Lung (tissue), 17 donors: ENCODE measurements at places on chromosomes 4 and X.

GRCh38 chr4:57243076-57243475 is 132.9 kb upstream of the IGFBP7 start:
- DNase-seq: no peak

DNA sequence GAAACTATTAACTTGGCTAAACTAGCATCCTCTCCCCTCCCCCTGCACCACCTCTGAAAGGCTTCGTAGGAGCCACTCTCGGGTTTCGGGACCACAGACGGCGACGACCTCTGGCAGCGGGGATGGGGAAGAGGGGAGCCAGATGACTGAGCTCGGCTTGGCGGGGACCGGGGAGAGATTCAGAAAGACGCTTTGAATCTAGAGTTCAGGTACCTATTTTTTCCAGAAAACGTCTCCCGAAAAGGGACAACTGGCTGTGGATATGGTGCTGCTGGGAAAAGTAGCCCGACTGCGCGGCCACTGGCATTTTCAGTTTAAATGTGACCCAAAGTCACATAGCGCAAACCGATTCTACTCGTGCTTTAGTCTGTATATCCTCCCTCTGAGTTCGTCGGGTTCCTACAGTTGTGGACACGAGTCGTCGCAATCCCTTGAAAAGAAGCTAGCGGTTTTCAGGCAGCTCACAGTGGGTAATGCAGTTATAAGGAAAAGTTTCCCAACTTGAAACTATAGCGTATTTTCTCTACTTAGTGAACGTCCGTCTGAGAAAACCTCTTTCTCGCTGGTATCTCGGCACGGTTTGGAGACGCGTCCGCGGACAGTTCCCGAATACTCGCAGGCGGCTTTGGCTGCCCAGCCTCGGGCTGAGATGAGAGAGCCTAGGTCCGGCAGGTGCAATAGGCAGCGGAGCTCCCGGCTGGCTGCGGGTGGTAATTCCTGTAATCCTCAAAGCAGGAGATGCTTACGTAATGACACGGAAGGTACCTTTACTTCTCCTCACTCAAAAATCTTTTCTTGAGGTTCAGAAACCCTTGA is 1.3 kb downstream of the PARM1 start:
- DNase-seq: peak; percentile 45

DNA sequence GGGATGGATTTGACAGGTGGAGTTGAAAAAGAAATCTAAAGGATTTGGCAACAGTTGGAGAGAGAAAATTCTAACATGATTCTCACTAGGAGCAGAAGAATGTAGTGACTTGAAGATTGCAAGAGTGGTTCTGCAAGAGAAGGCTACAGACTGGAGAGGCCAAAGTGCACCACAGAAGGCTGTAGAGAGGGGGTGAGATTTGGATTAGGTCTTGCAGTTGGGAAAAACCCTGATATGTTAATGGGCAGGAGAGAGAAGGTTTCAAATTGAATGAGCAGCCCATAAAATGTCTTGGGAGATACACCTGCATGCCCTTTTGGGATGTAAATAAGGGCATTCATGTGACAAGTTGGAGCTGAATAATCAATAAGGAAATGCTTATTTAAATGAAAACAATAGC is 14.7 kb upstream of the VEGFD start:
- no peak for DNase-seq

DNA sequence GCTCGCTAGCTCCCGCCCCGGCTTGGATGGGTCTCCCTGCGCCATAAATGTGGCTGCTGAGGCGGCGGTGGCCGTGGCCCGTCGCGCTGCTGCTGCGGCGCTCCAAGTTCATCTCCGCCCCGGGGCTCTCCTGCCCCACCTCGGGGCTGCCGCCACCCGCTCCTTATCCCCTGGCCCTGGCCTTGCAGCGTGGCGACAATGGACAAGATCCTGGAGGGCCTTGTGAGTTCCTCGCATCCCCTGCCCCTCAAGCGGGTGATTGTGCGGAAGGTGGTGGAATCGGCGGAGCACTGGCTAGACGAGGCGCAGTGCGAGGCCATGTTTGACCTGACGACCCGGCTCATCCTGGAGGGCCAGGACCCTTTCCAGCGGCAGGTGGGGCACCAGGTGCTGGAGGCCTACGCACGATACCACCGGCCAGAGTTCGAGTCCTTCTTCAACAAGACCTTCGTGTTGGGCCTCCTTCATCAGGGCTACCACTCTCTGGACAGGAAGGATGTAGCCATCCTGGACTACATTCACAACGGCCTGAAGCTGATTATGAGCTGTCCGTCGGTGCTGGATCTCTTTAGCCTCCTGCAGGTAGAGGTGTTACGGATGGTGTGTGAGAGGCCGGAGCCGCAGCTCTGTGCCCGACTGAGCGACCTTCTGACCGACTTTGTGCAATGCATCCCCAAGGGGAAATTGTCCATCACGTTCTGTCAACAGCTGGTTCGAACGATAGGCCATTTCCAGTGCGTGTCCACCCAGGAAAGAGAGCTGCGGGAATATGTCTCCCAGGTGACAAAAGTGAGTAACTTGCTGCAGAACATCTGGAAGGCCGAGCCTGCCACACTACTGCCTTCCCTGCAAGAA is 763 bp downstream of the USP38 start:
- peak; percentile 21 for DNase-seq

GRCh38 chr4:160233141-160233540 is 1130.3 kb downstream of the RAPGEF2 start:
- no peak for DNase-seq

DNA sequence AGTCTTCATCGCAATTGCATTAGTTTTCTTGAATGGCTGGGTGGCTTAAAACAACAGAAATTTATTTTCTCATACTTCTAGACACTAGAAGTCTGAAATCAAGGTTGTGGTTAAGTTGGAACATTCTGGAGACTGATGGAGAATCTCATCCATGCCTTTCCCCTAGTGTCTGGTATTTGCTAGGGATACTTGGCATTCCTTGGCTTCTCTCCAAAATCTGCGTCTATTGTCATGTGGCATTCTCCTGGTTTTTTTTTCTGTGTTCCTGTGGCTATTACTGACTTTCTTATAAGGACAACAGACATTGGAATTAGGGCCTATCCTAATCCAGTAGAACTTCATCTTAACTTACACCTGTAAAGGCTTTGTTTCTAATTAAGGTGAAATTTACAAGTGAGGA is 272.8 kb upstream of the EPHA5 start:
- peak; percentile 3 for DNase-seq

GRCh38 chr4:31272331-31273061 is 552.3 kb downstream of the PCDH7 start:
- no peak for DNase-seq

- no peak for DNase-seq
Measured at GRCh38 chr4:185382754-185383153, 13.0 kb downstream of the LRP2BP start.

GRCh38 chr4:2248821-2249261 is 6.9 kb upstream of the HAUS3 start:
- no peak for DNase-seq

GRCh38 chr4:187687697-187688096 is 307.9 kb upstream of the ZFP42 start:
- no peak for DNase-seq

DNA sequence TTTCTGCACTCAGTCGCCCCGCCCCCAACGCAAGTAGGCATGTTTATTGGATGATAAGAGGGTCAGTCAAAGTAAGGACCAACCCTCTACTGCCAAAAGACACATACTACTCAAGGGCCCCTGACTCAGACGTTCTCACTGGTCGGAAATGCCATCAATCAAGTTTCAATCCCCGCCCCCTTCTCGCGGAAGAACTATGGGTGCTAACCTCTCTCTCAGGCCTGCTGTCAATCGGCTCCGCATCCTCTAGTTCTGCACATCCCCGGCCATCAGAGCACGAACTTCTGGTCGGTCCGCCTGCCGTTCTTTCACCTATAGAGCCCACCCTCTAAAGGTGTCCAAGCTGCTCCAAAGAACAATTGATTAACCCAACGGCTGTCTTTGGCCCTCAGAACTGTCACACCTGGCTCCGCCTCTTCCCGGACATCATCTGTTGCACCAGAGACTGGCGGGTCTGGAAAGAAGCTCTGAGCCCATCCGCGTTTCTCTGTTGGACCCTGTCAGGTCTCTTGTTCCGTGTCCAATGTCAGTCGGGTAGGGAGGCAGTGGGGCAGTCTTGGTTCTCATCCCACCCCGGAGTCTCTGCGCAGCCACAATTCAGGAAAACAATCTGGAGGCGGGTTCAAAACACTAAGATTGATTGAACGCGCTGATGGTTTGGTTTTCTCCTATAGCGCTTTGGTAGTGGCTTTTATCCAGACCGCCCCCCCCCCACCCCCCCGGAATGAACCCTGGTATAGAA is 15.2 kb downstream of the NDUFB11 start:
- peak; percentile 98 for DNase-seq

DNA sequence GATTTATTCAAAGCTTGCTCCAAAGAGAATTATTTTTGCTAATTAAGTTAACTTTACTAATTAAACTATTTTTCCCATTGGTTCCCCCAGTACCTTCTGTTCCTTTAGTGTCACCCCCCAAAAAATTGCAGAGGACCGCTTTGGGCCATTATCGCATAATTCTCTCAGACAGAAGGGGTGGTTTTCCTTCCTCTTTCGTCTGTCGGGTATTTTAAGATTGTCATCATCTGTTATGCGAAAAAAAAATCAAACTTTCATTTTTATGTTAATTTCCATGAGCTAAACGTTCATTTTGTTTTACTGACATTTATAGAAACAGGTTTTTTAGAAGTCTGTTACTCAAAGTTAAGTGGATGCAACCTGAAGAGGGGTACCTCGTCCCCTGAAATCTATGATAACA is 76.2 kb upstream of the DDX3X start:
- DNase-seq: no peak

GRCh38 chr4:52868133-52868532 is 6.0 kb downstream of the RASL11B start:
- DNase-seq: peak; percentile 30

DNA sequence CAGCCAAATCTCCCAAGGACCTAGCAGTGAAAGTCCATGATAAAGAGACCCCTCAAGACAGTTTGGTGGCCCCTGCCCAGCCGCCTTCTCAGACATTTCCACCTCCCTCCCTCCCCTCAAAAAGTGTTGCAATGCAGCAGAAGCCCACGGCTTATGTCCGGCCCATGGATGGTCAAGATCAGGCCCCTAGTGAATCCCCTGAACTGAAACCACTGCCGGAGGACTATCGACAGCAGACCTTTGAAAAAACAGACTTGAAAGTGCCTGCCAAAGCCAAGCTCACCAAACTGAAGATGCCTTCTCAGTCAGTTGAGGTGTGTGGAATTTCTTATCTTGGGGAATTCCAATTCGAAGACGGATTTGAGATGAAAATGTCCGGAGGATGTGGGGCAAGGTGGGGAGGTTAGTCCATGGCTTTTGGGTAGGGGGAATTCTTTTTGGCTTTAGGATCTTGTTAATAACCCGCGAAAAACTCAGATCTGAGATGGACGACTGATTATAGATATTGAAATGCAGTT is 112.5 kb downstream of the AFF1 start:
- no peak for DNase-seq

GRCh38 chr4:128528793-128529553 is 241.4 kb upstream of the PGRMC2 start:
- DNase-seq: no peak

DNA sequence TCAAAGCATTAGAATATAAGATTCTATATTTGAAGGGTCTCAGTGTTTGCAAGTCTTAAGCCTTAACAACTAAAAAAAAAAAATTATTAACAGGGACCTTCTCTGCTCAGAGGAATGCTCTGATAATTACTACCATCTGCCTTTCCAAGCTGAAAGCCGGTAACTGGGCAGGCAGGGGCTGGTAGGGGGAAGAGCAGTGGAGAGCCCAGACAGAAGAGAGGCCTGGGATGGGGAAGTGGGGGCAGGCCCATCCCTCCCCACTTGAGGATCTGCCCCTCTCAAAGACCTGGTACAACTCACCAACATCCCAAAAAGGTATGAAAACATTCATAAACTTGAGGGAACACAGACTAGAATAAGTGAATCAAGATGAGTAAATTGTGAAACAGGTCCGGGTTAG is 113.9 kb downstream of the QDPR start:
- no peak for DNase-seq

DNA sequence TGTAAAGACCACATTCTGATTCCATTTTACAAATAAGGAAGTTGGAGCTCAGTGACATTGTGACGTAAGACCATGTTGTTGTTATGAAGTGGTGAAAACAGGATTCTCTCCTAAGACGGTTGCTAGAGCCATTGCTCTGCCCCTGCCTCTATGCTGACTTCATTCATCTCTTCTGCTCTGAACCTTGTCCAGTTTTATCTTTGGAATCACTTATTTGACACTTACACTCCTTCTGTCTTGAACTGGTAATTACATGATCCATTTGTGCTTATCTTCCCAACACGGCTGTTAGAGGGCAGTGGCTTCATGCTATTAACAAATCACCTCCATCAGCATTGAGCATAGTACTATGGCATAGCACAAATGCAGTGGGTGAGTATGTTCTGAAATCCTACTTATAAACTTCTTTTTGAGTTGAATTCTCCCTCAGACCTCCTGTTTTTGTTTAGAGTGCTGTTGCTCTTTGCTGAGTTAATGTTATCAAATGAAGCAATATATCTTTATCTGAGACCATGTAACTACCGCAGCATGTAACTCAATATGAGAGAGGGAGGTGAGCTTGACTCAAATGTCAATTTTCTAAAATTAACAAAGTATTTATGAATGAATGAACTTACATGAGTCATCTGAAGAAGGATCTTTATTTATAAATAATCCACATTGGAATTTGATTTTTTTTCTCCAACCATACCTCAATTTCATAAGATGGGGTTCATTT is 177.8 kb downstream of the RASL11B start:
- DNase-seq: no peak
